Epithelial cell of umbilical artery (primary cell): ENCODE measurements at places on chromosomes 6 and 20. TPM values are rescaled to one million over a fixed set of nuclear protein-coding genes. Genes with fewer than 3 reads are reported as not detected.

Gene COMMD7
- total RNA-seq = 32.7 and 33.8 TPM in 2 replicates

Gene NMBR
- not detected in 2 replicates for total RNA-seq

Gene ME1
- 6.8 and 10.5 TPM in 2 replicates for total RNA-seq

Gene NCOA5
- total RNA-seq = 10.4 and 10.9 TPM in 2 replicates

Gene FAM83C
- not detected in 2 replicates for total RNA-seq

Gene KCNK5
- not detected in 2 replicates for total RNA-seq

Gene SCRT2
- total RNA-seq = not detected in 2 replicates

Gene TRIM40
- not detected in 2 replicates for total RNA-seq

Gene HLA-DMB
- total RNA-seq = 0.97 and 2.3 TPM in 2 replicates

Gene OPRM1
- not detected in 2 replicates for total RNA-seq

Gene MAPK13
- 1.6 and 3.6 TPM in 2 replicates for total RNA-seq

Gene TRERF1
- under 0.01 and 0.30 TPM in 2 replicates for total RNA-seq

Gene CGAS
- 7.8 and 13.5 TPM in 2 replicates for total RNA-seq

Gene COL10A1
- total RNA-seq = not detected in 2 replicates

Gene HLA-G
- under 0.01 TPM in 1 of 2 replicates, not detected in the other for total RNA-seq

Gene CAGE1
- total RNA-seq = 0.15 TPM in 1 of 2 replicates, not detected in the other

Gene TSBP1
- total RNA-seq = not detected in 2 replicates

Gene ECT2L
- 0.32 TPM in 1 of 2 replicates, not detected in the other for total RNA-seq

Gene SYCP2
- 0.30 and 0.32 TPM in 2 replicates for total RNA-seq

Gene PROKR2
- total RNA-seq = under 0.01 TPM in 1 of 2 replicates, not detected in the other

Gene COL11A2
- under 0.01 and 0.15 TPM in 2 replicates for total RNA-seq

Gene C6orf15
- total RNA-seq = not detected in 2 replicates

Gene CBLN4
- total RNA-seq = not detected in 2 replicates

Gene DLL1
- total RNA-seq = 0.65 and 1.7 TPM in 2 replicates

Gene SLC52A3
- not detected in 2 replicates for total RNA-seq

Gene FILIP1
- 12.2 and 16.2 TPM in 2 replicates for total RNA-seq

Gene ELOVL2
- not detected in 2 replicates for total RNA-seq

Gene EPB41L1
- 0.97 and 4.9 TPM in 2 replicates for total RNA-seq

Gene EFCAB8
- total RNA-seq = under 0.01 TPM in 1 of 2 replicates, not detected in the other

Gene RTEL1
- 8.4 and 11.2 TPM in 2 replicates for total RNA-seq

Gene RPL10A
- total RNA-seq = 1,588 and 2,417 TPM in 2 replicates

Gene SPEF1
- total RNA-seq = not detected in 2 replicates

Gene FKBP1C
- total RNA-seq = 0.97 TPM in 1 of 2 replicates, not detected in the other

Gene PHF10
- 29.6 and 32.4 TPM in 2 replicates for total RNA-seq

Gene PTCRA
- total RNA-seq = not detected in 2 replicates

Gene UNC5CL
- total RNA-seq = under 0.01 TPM in 1 of 2 replicates, not detected in the other

Gene TAAR1
- not detected in 2 replicates for total RNA-seq

Gene SLC17A3
- total RNA-seq = not detected in 2 replicates

Gene OPN5
- total RNA-seq = not detected in 2 replicates

Gene WFDC12
- not detected in 2 replicates for total RNA-seq

Gene YWHAB
- 125 and 134 TPM in 2 replicates for total RNA-seq

Gene ANKRD66
- total RNA-seq = not detected in 2 replicates
